CD4-positive, alpha-beta T cell treated with Interleukin-4 for 1 hour (primary cell): ENCODE measurements at places on chromosomes 7 and 10.

DNA sequence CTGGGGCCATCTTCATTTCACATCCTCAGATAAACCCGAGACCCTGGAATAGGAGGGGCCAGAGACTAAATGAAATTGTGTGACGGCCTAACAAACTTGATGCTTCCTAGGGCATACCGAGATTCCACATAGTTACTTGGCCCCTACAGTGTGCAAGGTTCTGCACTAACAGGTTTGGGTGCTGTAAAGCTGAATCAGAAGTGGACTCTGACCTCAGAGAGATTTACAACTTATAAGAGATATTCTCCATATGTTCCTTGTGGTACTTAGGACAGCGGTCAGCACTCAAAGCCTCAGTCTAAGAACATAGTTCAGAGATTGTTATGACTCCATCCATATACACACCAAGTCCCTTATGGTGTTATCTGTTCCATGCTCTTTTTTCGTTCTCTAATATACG is 55.1 kb upstream of the FHIP2A start:
- DNase-seq = no peak

- DNase-seq = no peak
These were observed 32.4 kb upstream of the RNF32 start for GRCh38 chr7:156608173-156608478.

DNA sequence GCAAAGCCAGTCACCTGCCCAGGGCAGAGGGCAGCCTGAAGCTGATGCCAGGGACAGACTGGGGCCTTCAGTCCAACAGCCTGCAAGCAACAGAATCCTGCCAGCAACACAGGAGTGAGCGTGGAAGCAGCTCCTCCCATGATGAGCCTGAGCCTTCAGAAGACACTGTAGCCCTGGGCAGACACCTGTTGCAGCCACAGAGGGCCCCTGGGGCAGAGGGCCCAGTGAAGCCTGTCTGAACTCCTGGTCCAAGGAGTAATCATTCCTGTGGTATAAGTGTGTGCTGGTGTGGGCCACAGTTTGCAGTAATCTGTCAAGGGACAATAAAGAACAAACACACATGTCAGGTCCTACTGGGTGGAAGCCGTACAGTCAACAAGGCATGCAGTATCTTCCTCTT is 2.9 kb upstream of the PFKP start:
- no peak for DNase-seq

GRCh38 chr10:62626079-62626478 is 178.4 kb upstream of the ADO start:
- no peak for DNase-seq

GRCh38 chr7:101238226-101239182 is 902 bp upstream of the CLDN15 start:
- DNase-seq = no peak

DNA sequence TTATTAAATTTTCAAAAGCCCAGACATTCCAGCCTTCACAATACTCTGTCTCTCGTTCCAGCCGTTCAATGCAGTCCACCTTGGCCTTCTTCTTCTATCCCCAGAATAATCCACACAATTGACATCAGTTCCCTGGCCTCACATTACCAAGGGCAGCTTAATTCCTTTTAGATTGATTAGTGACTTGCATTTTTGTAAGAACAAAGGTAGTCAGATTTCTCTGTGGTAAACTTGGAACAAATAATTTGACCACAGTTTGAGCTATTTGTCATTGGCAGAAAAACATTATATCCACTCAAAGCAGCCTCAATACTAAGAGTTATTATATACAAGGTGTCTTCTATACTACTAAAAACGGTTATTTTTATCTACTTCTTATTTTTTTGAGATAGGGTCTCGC is 5.1 kb upstream of the CYTH3 start:
- DNase-seq = no peak

DNA sequence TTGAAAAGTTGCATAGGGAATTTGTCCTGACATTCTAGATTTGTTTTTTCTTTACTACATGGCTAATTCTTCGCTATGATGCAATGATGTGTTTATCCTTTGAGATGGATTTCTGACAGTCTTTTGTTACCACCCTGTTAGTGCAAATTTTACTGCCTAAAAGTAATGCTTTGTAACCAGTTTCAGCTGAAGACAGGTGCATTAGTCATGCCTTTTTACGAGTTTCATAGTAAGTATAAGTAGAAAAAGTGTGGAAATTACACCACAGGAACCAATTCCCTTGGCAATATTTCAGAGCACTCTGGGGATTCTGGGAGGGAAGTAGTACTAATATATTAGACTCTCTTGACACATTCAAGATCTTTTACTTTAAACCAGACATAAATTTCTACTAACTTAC is 257.8 kb upstream of the DKK1 start:
- no peak for DNase-seq

DNA sequence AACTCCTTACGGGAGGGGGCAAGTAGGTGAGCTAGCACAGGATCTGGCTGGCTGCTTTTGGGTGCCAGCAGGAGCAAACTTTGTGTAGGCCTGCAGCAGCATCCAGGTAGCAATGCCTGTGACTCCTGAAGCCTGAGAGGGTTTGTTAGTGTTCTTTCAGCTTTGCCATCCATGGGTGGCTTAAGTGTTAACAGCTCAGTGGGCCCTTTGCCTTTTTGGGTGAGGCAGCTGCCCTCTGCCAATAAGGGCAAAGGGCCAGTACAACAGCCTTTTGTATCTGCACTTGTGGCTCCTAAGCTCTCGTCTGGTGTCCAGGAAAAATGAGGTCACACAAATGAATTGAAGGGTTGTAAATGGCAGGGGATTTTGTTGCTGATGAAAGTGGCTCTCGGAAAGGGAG is 359.0 kb upstream of the CHRM2 start:
- DNase-seq = no peak

- DNase-seq = no peak
These were observed 462.4 kb downstream of the DNAJB6 start for GRCh38 chr7:157799076-157799685.

DNA sequence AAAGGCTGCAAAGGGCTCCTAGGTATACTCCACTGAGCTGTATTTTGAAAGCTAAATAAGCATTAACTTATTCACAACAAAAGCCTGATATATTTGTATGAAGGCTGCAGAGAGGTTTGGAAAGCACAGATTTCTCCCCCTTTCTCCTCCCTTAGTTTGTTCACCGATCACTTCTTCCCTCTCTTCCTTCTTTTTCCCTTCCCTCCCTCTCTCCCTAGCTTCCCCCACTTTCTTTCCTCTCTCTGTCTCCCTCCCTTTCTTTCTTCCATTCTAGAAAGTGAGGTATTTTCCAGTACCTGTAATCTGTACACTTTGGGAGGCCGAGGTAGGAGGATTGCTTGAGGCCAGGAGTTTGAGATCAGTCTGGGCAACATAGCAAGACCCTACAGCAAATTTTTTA is 62.1 kb downstream of the HHEX start:
- DNase-seq = no peak

DNA sequence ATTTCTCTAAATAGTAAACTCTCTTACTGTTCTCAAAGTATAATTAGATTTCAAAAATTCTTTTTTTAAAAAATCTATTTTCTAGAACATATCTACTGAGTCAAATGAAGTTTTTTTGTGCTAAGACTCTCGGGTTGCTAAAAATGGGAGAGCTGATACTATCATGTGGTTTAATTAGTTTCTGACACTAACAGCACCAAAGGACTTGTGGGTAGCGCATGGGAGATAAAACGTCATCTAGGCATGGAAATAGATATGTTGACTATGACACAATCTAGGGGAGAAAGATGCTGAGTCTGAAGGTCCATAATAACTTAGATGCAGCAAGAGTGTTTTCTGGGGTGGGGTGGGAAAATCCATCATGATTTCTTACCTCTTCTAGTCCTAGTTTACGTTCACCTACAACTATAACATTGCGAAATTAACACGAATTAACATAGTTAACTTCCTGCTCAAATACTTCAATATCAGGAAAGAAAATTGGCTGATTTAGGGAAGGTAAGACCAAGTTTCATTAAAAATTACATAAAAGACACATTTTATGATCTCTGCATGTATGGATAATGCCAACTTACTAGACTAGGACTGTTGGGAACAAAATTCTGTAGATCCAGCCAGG is 14.3 kb upstream of the ARMC3 start:
- no peak for DNase-seq

DNA sequence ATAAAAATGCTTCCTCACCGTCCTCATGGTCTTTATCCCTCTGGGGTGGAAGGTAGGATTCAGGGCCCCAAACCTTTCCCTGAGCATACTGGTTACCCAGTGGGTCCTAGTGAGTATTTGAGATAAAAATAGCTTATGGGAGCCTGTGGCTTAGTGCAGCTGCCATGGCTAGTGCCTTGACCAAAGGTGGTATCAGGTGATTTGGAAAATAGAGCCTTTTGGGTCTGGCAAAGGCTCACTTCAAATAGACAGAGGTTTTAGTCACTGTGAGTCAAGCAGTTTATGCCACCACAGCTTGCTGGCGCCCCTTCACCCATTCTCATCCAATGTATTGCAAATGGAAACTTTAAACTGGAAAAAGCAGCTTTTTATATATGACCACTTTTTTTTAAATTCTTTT is 30.4 kb downstream of the PLAU start:
- no peak for DNase-seq

- no peak for DNase-seq
These were observed 159.8 kb downstream of the POU6F2 start for GRCh38 chr7:39137480-39137879.

DNA sequence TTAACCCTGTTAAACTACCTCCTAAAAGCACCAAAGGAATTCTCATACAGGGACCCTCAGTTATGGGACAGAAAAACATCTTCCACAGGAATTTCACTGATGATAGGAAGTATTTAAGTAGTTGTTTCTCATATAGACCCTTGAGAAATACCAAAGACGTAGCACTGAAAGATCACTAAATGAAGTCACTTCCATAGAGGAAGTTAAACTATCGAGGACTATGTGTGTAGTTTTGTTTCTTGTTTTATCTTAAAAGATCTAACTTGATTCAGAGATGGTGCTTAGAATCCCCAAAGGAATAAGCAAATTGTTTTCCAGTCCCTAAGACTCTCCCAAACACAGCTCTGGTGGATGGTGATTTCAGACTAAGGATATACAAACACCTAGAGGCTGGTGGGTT is 94.8 kb upstream of the AFAP1L2 start:
- DNase-seq = no peak

DNA sequence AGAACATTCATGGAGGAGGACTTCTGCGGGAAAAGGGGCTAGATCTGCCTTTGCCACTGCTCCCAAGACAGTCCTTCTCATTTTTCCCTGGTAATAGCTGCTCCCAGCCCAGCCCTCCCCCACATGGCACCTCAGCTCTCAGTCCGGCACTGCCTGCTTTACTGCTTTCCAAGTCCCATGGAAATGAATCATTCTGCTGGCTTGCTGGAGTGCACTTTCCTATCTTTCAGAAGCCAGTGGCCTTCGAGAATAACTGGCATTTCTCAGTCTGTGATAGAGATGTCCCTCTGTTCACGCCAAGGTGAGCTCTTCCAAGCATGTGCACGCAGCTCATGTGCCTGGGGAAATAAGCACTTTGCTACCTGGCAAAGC is 61.4 kb downstream of the SYPL1 start:
- no peak for DNase-seq

DNA sequence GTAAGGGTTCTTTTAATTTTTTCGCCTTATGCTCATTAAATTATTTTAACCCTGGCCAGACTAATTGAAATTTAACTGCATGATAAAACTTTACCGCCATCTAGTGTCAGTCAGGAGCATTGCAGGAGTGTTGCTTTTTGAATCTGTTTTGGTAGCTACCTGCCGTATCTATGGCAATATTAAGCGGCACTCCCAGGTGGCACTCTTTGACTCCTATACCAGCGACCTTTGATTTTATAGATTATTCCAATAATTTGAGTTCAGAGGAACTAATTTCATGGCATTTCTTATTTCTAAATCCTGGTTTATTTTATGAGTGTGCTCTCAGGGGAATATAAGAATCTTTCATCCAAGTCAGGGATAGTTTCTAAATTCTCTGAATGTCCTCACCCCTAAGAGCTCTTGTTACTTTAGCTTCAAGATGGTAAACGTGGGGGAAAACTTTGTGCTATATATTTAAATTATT is 198.9 kb downstream of the REEP3 start:
- peak; percentile 63 for DNase-seq

DNA sequence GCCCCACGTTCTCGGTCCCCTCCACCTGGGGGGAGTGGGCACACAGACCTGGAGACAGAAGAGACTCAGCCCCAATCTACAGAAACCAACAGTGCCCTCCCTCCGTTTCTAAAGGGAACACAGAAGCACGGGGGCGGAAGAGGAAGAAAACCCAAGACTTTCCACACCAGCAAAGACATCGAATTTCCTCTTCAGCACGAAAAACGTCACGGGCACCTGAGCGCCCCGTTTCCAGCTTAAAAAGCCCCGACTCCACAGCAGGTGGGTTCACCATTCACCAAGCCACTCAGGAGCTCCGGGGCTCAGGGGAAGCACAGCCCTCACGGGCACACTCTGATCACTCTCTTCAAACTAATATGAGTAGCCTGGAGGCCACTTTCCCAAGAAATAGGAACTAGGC is 19.6 kb downstream of the NUDT1 start:
- peak; percentile 85 for DNase-seq

DNA sequence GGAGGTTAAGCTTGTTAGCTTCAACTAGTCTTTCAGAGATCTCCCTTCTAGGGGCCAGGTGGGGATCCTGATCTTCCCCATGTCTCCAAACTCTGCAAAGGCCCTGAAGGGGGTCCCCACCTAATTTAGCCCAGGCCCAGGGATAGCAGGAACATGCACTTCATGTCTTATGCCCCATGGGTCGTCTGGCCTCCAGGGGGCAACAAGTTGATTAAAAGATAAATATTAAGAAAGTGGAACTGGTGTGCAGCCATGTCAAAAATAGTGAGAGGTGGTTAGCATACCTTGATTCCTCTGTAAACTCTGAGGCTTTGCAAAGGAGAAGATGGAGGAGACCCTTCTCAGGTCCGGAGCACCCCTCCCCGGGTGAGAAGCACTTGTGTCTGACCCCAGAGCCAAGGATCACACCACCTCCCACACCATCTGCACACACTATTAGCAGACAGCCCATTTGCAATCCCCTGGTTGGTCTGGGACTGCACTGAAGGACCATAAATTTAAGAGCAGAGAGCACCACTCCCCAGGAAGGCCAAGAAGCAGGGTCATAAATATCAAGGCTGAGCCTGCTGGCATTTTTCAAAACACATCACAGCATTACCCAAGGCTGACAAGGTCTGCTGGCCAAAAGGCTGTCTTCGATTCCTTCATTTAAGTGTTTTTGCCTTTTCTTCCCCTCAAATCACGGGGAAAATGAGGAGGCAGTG is 44.2 kb upstream of the LRRC18 start:
- no peak for DNase-seq

- no peak for DNase-seq
These were observed 21.1 kb upstream of the TRPV6 start for GRCh38 chr7:142906643-142907042.

GRCh38 chr10:127880557-127880956 is 12.2 kb downstream of the CLRN3 start:
- DNase-seq = peak; percentile 21

DNA sequence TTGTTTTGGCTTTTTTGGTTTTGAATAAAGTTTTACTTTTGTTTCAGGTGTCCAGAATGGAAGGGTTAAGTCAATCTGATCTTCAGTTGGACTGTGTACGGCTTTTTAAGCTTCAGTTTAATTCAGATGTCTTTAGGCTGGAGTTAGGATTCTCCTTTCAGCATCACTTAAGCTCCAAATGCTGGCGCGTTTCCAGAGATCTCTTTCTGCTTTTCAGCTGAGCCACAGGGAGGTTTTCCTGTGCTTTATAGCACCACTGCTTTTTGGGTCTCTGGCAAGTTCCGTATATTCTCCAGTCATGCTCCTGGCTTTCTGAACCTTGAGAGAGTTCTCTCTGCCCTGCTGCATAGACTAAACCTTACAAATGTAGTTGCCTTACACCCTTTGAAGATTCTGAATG is 60.0 kb downstream of the VTI1A start:
- no peak for DNase-seq

GRCh38 chr7:41205600-41205999 is 497.3 kb downstream of the INHBA start:
- DNase-seq = no peak
